ENCODE measurements at places on chromosomes 4 and X.

- DNase-seq = no peak
Observed at GRCh38 chrX:134732676-134733075, 74.4 kb upstream of the PLAC1 start.

DNA sequence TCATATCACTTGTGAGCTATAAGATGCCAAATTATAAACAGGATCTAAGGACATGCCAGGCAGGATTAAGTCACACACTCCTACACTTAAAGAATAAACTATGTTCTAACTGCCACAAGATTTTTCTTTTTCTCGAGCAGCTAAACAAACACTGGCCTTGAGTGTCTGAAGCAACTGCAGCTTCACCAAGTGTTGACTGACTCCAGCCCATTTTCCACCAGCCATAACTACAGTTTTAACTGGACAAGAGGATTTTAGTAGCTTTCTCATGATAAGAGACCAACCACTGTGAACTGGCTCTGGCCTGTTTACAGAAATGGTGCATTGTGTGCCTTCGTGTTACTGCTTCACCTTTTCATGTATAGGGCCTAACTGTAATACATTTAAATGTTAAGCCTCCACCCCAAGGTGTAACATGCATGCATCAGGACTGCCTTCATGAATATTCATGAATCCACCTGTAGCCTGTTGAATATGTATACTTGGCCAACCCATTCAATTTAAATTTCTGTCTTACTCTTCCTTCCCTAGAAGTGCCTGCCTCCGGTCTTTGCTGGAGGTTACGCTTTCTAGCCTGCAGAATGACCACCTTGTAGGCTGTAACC, 10.8 kb downstream of the UCP1 start:
- no peak for DNase-seq

DNA sequence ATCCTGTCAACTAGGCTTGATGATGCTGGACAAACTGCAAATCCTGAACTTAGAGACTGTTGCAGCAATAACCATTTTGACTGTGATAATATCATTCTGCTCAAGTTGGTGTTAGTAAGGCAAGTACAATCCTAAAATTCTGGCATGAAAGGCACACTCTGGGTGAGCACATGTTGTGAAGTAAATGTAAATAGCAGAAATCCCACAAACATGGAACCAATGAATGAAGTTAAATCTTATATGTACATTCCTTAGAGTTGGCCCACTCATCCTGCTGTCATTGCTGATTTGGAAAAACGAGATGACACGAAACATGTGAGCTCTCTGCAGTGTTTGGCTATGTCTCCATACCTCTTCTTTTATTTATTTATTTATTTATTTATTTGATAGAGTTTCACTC, 21.0 kb downstream of the RBM47 start:
- no peak for DNase-seq

GRCh38 chr4:151940926-151941617, 180.3 kb upstream of the GATB start:
- no peak for DNase-seq

GRCh38 chrX:46463682-46464081, 81.5 kb downstream of the ZNF674 start:
- DNase-seq = no peak

GRCh38 chrX:13014111-13015096, 30.0 kb downstream of the FAM9C start:
- no peak for DNase-seq

DNA sequence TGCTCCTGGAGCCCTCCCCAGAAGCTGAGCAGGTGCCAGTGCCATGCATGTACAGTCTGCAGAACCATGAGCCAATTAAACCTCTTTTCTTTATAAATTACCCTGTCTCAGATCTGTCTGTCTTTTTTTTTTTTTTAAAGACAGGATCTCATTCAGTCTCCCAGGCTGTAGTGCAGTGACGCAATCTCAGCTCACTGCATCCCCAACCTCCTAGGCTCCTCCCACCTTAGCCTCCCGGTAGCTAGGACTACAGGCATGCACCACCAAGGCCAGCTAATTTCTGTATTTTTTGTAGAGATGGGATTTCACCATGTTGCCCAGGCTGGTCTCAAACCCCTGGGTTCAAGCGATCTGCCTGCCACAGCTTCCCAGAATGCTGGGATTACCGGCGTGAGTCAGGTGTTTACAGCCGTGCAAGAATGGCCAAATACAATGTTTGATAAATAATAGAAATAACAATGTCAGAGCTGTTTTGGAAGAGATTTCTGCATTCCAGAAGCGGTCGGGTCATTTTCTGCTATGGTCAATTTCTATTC, 68.8 kb downstream of the SLC2A9 start:
- no peak for DNase-seq
